NCI-H1417 treated with DMSO at 0.1 percent for 48 hours (cell line): ENCODE measurements at places on chromosomes 3 and 15.

DNA sequence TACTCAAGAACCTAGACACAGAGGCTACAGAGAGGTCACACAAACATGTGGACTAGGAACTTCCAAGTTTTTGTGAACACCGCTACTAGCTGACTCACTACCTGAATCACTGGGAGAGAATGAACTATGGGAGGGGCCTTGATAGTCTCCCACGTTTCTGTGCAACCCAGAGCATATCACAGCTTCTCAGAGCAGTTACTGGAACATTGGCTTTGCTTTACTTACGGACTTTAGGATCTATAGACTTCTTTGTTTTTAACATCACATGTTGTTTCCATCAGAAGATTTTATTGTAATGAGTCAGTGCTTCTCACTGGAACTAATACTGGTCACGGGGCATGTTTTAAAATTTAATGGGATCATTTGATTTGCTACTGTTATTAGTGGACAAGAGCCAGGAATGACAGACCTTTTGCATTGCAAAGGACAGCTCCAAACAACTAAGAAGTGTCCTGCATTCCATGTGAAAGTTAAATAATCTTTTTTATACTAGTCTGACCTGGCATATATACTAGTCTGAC is 35.6 kb downstream of the RTP4 start:
- no peak for DNase-seq

- DNase-seq: no peak
Observed at GRCh38 chr3:183823963-183824362, 1.4 kb downstream of the MAP6D1 start.

GRCh38 chr3:192850451-192850981 is 67.1 kb downstream of the MB21D2 start:
- DNase-seq: no peak

GRCh38 chr15:59189241-59189640 is 17.4 kb upstream of the LDHAL6B start:
- DNase-seq: no peak

DNA sequence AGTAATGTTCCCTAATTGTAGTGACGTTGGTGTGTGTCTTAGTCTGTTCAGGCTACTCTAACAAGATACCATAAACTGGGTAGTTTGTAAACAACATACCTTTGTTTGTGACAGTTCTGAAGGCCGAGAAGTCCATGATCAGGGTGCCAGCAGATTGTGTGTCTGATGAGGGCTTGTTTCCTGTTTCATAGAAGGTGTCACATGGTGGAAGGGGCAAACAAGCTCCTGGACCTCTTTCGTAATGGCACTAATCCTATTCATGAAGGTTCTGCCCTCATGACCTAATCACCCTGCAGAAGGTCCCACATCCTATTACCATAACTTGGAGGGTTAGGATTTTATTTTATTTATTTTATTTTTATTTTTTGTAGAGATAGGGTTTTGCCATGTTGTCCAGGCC is 11.1 kb downstream of the ATXN7 start:
- DNase-seq: no peak

DNA sequence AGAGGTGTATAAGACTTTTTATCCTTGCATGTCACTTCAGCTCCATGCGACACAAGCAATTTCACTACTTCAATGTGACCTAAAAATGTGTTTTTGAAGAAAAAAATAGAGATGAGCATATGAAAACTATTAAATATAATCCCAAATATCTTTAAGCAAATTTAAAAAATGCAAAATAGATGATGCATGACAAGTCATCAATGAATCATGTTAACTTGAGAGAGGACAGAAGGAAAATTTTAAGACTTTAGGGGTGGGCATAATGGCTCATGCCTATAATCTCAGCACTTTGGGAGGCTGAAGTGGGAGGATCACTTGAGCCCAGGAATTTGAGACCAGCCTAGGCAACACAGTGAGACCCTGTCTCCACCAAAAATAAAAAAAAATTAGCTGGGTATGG is 73.3 kb downstream of the ANKRD28 start:
- no peak for DNase-seq
